Activated T-helper 1 cell treated with anti-CD3 and anti-CD28 coated beads, Interleukin-2, amount 50 U/mL, for 16 hours (primary cell): ENCODE measurements at places on chromosomes 7 and 10.

DNA sequence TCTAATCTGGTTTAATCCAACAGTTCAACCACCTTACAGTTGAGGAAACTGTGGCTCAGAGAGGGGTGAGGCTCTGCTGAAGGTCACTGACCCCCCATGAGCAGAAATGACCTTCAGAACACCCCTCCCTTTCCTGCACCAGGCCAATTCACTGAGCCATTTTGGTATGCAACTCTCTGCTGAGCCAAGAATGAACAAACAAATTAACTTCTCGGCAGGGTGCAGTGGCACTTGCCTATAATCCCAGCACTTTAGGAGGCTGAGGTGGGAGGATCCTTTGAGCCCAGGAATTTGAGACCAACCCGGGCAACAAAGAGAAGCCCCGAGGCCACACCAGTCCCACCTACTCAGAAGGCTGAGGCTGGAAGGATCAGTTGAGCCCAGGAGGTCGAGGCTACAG, 29.8 kb downstream of the PDGFA start:
- no peak for DNase-seq

DNA sequence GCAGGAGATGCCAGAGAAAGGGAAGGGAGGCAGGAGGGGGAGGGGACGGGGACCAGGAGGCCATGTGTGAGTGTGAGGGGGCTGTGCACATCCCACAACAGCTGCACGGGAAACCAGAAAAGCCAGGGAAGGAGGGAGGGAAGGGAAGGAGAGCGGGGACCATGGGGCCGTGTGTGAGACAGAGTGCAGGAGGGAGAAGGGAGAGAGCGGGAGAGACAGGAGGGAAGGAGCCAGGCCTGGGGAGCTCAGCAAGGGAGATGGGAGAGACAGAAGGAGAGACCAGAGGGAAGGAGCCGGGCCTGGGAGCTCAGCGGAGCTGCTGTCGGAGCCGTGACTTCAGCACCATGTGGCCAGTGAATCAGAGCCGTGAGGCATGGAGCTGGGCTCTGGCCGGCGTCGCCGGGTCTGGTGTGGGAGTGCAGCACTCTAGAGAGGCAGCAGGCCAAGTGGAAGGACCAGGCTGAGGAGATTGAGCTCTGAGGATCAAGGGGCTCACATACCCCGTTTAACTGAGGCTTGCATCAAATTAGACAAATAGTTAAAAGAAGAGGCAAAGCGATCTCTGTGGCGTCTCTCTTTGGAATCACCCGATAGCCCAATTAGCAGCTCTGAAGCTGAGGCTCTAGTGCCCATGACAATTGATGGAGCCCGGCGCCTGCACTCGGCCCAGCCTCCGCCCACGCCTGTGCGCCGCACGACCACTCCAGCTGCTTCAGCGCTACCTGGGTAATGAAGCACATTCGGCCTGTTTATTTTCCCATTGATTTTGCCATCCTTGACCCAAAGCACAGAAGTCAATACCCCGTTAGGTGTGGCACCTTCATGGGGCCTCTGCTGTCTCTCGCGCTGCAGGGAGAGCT, 150.4 kb downstream of the MAD1L1 start:
- DNase-seq, result no peak

DNA sequence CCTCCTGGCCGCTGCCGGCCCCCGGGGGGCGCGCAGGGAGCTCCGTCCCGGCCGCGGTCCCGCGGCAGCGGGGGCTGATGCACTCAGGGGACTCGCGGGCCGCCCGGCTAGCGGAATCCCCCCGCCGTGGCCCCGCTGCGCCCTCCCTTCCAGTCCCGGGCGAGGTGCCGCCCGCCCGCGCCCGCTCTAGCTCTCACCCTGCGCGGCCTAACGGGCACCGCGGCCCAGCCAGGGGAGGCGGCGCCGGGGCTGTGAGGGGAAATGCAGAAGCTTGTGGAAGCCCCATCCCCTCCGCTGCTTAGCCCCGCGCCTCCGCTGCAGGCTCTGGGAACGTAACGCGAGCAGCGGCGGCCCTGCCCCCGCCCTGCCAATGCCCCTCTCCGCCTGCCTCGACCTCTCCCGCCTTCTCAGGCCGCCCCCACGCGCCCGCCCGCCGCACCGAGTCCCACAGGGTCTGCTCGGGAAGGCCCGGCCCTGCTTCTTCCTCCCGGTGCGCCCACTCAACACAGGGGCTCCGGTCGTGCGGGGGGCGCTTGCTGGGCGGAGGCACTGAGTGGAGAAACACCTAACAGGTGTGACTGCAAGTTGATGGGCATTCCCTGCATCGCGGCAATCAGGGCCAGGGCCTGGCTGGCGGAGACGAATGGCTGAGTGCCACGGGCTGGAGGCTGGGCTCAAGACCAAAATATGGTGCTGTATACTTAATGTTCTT, 384 bp upstream of the TMEM229A start:
- no peak for DNase-seq

GRCh38 chr10:79274279-79275104, 72.8 kb upstream of the PPIF start:
- no peak for DNase-seq

- no peak for DNase-seq
Observed at GRCh38 chr10:102159831-102160230, 7.6 kb downstream of the NOLC1 start.

- no peak for DNase-seq
Observed at GRCh38 chr10:73843261-73843660, 31.1 kb downstream of the CAMK2G start.

DNA sequence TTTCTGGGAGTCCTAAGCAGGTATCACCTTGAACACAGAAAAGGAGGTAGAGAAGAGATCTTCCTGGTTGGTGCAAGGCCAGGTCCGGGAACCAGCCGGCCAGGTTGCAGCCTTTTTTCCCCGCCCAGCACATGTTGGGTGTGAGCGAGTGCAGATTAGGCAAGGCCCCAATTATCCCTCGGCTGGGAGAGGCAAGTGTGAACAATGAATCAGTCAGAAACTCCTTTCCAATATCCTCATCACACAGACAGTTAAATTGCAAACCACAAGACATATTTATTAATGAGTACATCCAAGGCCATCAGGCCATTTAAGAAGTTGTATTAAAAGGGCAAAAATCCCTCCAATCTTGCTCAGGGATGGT, 115.0 kb upstream of the AFAP1L2 start:
- no peak for DNase-seq

DNA sequence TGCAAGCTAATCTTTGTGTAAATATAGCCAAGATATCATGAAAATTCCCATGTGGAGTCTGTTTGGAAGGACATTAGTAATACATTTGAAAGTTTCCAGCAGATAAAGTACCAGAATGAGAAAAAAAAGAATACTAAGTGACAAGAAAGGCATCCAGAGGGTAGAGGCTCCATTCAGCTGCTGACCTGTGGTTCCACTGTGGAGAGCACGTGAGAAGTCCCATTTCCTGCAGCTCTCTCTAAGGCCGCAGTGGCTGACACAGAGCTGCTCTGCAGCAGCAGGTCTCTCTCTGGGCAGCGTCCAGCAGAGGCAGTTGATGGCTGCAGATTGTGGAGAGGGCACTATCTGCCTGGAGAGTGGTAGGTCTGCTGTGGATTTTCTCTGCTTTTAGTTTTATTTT, 100.1 kb upstream of the TMEM72 start:
- DNase-seq, result no peak

- DNase-seq, result no peak
Observed at GRCh38 chr10:72893136-72893798, at the start of gene OIT3. TSS of gene OIT3 (plus strand) at chr10:72893739. CDS start at chr10:72893799, 60 bp downstream.

- DNase-seq, result no peak
Observed at GRCh38 chr7:6691609-6692106, 15.1 kb downstream of the ZNF12 start.

- DNase-seq, result no peak
Observed at GRCh38 chr7:55026086-55026790, 7.4 kb downstream of the EGFR start.

DNA sequence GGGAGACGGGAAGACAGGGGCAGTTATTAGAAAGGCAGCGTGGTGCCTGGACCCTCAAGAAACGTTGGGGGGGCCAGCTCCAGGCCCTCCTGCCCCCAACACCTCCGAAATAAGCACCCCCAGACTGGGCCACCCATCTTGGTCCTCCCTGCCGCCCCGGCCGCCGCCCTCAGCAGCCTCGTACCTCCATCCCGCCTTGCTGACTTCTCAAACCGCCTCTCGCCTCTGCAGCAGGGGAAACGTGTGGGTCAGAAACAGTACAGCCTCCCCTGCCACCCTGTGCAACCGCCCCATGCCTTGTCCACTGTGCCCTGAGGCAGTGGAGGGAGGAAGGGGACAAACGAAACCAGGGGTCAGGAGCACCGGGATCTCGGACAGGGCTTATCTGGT, 7.2 kb downstream of the GIGYF1 start:
- no peak for DNase-seq

GRCh38 chr7:5627745-5628547, 153.5 kb downstream of the RNF216 start:
- DNase-seq, result no peak

- DNase-seq, result no peak
Observed at GRCh38 chr7:107917763-107918651, 27.0 kb downstream of the DLD start.

GRCh38 chr10:47406548-47406869, 22.4 kb upstream of the ZNF488 start:
- no peak for DNase-seq

- DNase-seq, result no peak
Observed at GRCh38 chr7:110759069-110759468, 331.9 kb upstream of the LRRN3 start.

GRCh38 chr7:44637788-44638594, 31.6 kb downstream of the OGDH start:
- DNase-seq, result peak; percentile 58

- no peak for DNase-seq
Observed at GRCh38 chr10:15313047-15313446, 58.0 kb downstream of the FAM171A1 start.

GRCh38 chr7:31890198-31890597, 180.0 kb downstream of the PDE1C start:
- no peak for DNase-seq

DNA sequence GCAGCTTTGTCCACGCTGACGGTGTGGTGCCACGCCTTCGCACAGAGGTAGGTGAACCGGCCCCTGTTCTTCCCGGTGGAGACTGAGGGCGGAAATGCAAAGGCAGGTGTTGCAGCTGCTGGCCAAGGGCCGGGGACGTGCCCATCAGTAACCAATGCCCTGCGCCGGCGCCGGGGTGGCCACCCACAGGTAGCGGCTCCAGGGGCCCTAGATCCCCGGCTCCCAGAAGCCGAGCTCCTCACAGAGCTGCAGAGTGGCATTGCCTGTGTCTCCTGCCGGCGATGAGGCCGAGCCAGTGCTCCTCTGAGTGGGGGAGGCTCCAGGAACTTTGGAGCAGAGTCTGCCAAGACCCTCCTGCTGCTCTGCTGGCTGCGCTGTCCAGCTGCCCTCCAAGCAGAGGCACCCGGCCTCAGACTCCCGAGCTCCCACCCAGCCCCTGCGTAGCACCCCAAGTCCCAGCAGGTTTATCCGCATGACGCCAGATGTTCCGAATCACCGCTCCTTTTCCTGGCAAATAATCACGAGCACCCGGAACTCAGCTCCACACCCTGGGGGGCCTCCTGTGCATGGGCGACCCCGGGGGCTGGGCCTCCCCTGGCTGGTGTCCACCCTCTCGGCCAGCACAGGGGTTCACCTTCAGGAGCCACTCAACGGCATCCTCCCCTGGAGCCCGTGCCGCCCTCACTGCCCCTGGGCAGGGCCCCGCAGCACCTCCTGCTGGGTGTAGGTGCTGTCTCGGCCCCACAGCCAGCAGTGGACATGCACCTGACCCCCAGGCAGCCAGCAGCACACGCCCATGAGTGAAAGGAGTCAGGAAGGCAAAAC, 22.1 kb downstream of the CFAP46 start:
- DNase-seq, result no peak

DNA sequence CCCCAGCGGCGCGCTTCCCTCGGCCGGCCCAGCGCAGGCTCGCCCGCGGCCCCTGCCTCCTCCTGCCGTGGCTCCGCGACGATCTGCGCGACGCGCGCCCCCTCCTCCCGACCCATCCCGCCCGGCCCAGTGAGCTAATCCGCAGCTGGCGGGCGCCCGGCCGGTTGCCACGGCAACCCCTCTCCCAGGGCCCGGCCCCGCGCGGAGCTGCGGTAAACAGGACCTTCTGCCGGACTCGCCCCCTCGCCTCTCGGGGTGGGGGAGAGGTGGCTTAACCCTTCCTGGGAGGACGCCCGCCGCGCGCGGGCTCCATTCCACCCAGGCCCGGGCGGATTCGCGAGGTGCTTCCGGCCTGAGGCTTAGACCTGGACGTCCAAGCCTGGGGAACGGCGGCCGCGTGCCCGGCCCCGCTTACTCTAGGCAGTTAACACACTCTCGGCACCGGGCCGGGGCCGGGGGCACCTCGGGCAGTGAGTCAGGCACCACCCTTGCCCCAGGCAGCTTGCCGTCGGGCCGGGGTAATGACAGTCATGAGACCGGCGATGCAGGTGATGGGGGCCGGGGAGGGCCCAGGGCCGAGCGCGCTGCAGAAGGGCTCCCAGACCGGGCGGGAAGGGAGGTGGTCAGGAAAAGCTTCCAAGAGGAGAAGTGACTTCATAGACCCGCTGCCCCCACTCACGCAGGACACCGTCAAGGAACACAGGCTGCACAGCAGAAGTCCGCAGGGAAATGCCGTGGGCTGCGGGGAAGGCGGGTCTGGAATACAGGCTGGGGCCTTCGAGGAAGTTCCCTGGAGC, at the start of gene DENND2A:
Gene DENND2A, minus strand, starts transcription at position 87 of the 797 bp plus-strand sequence. CDS start 38,416 bp downstream, outside the sequence.
- no peak for DNase-seq

DNA sequence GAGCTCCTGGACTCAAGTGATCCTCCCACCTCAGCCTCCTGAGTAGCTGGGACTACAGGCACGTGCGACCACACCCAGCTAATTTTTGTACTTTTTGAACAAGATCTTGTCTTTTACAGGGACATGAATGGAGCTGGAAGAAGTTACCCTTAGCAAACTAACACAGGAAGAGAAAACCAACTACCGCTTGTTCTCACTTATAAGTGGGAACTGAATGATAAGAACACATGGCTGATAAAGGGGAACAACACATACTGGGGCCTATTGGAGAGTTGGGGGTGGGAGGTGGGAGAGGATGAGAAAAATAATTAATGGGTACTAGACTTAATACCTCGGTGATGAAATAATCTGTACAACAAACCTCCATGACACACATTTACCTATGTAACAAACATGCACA, 70.9 kb upstream of the INHBA start:
- no peak for DNase-seq

DNA sequence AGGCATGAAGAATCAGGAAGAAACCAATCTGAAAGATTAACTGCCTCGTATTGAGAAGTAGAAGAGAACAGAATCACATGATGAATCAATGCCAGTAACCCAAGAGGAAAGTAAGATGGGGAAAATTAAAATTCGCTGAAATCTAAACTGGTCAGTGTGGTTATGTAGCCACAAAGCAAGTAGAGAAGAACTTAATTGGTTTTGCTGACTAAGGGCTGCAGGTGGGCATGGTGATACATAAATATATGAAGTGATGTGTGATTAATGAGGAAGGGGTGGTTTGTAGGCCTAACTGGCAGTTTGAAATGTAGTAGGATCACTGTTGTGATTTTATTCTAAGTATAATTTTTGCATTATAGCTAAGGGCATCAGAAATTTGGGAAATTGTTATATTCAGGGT, 83.5 kb upstream of the LRRTM3 start:
- no peak for DNase-seq

- no peak for DNase-seq
Observed at GRCh38 chr7:22969010-22969431, 44.9 kb downstream of the HYCC1 start.
